ENCODE measurements at places on chromosomes 2 and 18.
A peak's percentile ranks its signal among the peaks of the same experiment; 100 is the strongest.

DNA sequence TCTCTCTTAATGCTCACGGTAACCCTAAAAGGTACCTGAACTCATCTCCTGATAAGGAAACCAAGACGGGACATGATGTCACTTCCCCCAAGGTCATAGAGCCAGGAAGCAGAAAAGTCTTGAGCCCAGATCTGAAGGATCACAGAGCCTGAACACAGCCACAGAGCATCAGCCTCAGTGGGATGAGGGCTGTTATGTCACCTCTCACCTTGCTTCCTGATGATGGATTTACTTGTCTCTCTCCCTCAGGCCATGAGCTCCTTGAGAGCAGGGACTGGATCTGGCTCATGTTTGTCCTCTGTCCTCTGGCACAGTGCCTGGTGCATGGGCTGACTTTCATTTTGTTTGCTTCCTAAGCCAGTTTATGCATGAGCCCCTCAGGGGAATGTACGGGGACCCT is 54.2 kb downstream of the SERTAD2 start:
- no peak for DNase-seq

- DNase-seq, result no peak
Measured at GRCh38 chr2:57725337-57725947, 321.2 kb upstream of the VRK2 start.

DNA sequence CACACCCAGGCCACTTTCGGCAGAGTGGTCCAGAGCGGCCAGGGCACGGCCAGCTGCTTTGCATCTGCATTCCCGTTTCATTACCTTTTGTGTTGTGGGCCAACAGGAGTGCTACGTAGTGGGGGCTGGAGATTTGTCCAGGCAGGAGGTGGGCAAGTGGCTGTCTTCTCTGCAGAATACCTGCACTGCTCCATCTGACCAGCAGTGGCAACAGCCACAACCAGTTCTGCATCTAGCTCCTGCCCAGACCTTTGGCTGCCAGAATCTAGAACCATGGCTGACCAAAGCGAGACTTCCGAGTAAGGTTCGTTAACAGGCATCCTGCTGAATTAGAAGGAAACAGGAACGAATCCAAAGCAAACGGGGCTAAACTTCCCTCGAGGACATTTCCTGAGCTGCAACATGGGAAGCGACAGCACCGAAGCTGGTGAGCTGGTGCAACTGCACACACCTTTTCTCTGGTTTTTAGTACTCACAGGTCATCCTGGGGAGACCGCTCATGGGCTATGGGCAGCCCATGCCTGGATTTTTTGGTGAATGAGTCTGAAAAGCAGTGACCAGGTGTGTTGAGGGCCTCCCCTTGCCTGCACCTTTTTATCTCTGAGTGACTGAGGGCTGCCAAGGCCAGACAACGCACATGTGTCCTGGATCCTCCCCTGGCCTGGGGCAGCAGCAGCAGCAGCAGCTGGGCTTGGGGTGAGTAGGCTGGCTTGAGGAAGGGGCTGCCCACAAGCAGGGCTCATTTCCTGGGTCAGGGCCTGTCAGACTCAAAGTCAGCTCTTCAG is 10.5 kb downstream of the GDF7 start:
- no peak for DNase-seq

DNA sequence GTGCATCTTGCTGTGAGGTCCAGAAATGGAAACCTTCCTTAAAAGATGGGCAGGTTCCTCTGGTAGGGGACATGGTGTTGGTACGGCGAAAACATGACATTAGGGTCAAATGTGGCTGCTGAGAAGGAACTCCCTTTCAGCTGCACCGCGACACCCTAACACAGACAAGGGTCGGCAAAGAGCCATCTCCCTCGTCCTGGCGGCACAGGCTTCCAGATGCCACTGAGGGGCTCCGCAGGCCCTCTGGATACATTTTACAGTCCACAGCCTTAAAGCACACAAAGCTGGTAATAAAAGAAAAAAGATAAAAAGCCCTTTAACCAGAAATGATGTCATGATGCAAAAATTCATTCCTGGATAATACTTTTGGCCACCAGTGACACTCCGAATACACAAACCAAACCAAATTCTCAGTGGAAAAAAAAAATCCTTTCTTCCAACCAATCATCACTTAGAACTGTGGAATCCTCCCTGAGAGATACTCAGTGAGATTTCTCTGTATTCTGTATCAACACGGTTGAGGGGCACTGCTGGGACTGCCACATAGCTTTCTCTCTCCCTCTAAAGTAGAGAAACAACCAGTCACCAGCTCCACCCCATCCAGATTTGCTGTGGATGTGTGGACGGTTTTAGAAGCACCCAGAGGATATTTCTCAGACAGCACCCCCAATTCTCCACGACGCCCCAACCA is 174.8 kb downstream of the HDAC4 start:
- DNase-seq, result peak; percentile 30

DNA sequence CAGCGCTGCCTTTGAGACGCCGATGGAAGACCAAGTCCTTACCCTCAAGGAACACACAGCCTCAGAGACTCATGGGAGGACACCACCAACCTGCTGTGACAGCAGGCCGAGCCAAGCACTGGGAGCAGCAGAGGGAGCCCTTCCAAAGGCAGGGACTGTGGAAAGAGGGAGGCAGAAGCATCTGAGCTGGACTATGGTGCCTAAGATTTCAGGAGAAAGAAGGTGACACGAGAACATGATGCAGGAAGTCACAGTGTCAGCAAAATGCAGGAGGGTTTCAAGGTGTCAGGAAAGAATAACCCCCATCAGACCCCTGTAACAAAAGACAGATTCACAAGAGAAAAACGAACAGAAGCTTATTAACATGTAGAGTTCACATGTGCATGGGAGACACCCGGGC is 24.2 kb upstream of the COX7A2L start:
- DNase-seq, result no peak

DNA sequence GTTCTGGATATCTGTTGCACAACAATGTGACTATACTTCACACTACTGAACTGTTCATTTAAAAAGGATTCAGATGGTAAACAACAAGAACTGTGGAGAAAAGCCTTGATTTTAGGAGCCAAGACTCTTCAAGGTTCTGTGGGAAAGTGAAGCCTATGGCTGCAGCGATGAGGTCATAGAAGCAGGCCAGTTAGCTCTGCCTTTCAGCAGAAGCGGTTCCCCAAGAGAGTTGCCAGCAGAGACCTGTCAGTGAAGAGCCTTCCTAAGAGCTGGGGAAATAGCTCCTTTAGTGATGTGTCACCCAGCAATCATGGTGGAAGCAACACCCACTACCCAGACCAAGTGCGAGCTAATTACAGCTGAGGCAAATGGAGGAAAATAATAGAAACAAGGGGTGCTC is 346.5 kb upstream of the ETAA1 start:
- DNase-seq, result peak; percentile 79

DNA sequence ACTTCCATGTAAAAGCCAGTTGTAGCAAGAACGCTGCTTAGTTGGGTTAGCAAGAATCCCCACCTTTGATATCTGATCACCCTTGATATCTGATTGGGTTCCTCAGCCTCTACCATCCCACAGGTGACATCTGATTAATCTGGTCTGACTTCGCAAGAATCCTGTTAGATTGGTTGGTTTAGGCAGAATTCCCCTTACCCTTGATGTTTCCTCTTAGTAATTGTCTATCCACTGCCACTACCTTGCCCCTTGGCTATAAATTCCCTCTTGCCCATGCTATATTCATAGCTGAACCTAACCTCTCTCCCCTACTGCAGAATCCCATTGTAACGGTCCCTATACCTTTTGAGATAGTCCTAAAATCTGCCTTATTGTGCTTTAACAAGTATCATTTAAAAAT is 33.1 kb downstream of the PRKRA start:
- no peak for DNase-seq

GRCh38 chr2:204538182-204539018 is 6.9 kb upstream of the PARD3B start:
- DNase-seq, result peak; percentile 44

DNA sequence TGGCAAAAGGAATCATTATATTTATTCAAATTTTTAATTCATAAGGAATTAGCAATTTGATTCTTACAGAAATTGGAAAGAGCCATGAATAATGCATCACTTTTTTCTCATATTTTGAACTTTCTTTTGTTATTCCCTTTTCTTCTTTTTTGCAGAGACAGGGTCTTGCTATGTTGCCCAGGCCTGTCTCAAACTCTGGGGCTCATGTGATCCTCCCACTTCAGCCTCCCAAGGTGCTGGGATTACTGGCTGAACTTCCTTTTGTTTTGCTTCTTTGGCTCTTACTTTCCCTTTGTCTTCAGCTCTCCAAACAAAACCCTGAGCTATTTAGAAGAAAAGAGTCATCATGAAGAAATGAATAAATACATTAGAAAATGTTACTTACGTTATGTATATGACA is 30.8 kb downstream of the CDKL4 start:
- DNase-seq, result no peak

DNA sequence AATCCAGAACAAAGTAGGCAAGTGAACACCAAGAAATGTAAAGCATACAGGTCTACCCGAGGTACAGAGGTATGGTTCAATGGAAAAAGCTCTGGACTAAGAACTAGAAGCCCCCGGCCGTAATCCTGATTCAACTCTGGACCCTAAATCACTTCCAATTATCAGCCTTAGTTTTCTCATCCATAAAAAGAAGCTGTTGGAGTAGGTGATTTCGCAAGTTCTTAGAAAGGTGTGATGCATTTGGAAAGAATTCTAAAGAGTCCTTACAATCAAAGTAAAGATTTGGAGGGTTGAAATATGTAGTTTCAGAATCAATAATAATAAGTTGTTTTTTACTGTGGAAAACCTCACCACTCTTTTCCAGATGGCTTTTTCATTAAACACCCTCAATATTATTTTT is 622.1 kb upstream of the ID2 start:
- no peak for DNase-seq

DNA sequence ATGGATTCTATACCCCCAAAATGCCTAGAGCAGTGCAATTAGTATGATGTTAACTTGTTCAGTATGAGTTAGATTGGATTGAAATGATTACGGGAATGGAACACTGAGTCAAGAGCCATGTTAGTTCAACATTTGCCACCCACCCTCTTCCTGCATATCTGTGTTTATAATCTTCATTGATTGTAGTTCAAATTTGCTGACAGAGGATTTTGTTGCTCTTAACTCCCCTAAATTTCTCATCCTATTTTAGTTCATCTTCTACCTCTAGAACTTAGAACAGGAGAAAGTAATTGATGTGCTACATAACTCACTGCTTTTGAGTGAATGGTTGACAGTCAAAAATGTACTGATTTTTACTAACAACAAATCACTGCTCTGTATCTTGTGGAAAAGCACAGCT is 673.5 kb upstream of the NRXN1 start:
- no peak for DNase-seq

DNA sequence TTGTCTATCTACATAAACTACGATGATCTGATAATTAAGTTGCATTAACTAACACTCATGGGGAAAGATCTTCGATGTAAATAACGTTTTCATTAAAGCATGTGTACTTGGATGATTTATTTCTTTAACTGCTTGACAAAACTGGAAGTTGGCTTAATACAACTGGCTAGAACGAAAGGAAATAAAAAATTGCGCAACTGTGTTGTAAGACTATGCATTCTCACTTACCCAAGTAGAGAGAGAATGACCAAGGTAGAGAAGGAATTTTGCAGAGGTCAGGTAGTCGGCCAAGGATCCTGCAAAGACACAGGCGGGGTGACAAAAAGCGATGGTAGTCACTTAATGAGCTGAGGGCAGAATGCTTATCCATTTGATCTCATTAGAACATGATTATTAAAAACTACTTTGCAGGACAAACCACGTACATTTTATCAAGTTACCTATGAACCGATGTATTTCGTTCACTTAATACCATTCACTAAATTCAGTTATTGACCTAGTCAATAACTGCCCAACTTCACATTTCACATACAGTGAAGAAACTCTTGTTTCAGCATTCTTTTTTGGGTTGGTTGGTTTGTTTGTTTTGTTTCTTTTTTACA is 900 bp downstream of the SLC40A1 start:
- DNase-seq, result peak; percentile 24

DNA sequence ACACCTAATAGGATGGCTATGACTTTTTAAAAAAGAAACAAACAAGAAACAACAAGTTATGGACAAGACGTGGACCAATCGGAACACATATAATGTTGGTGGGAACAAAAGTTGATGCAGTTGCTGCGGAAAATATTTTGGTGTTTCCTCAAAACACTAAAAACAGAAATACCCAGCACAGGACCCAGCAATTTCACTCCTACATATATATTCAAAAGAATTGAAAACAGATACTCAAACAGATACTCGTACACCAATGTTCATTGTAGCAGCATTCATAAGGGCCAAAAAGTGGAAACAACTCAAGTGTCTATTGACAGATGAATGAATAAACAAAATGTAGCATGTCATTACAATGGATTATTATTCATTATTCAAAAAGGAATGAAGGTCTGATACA is 12.1 kb downstream of the CCDC141 start:
- DNase-seq, result no peak

DNA sequence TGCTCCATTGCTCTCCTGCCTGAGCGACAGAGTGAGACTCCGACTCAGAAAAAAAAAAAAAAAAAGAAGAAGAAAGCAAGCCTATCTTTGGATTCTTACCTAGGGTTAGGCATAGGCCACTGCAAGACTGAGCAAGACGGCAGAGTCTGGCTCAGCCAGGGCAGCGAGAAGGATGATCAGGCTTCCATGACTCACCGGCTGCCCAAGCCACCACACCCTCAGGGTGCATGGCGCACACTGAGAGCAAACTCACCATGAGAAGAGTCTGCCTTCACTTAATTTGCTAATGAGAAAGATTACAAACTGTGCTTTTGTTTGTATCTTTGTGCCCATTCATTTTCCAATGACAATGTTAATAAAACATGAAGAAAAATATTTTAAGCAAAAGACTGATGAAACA is 8.2 kb downstream of the FAM110C start:
- no peak for DNase-seq

- DNase-seq, result no peak
Measured at GRCh38 chr2:189933041-189933440, 129.5 kb downstream of the MSTN start.

GRCh38 chr2:202133200-202133908 is 60.3 kb downstream of the KIAA2012 start:
- DNase-seq, result no peak

GRCh38 chr2:218569038-218569431 is 396 bp downstream of the CNOT9 start:
- no peak for DNase-seq

DNA sequence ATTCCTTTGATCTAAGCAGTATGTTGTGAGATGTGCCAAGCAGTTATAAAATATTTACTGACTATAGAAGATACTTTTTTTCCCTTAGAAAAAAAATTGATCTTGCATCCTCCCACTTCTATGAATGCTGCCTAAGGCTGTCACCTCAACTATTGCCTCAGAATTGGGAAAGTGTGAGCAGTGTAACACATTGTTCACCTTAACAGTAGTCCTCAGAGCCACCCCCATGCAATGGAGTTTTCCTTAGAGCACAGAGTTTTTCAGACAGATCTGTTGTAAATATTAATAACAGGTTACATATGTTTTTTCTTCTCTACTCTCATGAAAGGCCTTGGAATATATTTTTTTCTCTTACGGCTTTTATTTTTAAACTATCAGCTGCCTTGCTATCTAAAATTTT is 607.3 kb downstream of the STK39 start:
- no peak for DNase-seq

GRCh38 chr18:12271376-12272235 is 17.4 kb downstream of the CIDEA start:
- DNase-seq, result no peak
